ENCODE measurements at places on chromosomes 4 and X.
A peak's percentile ranks its signal among the peaks of the same experiment; 100 is the strongest.

GRCh38 chrX:44071847-44072551 lies 98.8 kb upstream of the NDP start:
- DNase-seq = peak; percentile 83

DNA sequence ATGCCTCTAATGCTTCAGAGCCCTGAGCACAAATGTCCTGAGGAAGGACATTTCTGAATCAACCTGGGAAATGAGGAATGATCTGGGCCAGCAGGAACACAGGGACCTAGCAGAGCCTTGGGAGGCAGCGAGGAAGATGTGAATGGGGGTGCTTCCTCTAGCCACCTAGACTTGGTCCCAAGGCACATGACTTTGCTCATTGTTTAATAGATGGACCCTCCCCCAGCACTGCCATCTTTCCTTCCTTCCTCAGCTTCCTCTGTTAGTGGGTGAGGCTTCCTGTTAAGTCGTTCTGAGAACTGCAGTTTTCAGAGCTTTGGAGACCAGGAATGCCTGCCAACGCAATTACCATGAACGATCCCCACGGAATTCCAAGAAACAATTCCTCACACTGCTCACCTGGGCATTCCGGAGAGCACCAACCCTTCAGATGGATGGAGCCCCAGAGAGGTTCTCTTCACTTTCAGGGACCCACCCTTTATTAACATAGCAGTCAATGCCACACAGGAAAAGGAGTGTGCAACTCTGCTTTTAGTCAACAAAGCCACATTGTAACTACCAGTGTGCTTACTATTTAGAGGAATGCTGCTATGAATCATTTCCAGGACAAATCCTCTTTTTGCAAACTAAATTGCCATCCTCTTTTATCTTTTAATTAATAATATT lies 48.5 kb upstream of the STIM2 start:
- no peak for DNase-seq

DNA sequence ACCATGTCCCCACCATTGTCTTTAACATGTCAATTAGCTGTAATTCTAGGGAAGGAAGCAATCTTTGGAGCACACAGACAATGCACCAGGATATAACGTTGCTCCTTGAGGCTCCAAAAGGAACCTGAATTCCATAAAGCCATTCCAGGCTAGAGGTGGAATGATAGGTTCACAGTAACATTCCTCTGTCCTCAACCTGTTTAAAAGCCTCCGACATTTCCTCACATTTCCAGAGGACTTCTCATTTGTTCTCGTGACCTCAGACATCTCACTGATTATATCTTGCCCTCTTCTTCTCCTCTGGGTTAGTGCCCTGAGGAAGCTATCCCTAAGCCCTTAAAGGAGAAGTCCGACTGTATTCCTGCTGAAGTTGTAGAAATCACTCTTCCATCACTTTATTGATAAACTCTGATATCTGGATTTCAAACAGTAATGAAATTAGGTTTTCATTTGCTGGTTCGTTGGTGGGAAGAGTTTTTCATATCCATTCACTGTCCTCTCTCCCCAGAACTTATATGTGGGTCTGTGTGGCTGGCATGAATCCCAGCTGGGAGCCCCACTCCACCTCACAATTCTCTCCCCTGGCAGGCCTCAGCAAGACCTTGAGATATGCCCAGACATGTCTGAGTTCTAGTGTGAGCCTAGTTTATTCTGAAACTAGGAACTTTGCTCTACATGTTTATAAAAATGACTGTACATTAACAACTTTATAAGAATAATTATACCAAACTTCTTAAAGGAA lies 44.2 kb upstream of the PRSS12 start:
- DNase-seq = peak; percentile 36

- DNase-seq = no peak
These were observed 24.5 kb upstream of the MSN start for GRCh38 chrX:65642914-65643491.

DNA sequence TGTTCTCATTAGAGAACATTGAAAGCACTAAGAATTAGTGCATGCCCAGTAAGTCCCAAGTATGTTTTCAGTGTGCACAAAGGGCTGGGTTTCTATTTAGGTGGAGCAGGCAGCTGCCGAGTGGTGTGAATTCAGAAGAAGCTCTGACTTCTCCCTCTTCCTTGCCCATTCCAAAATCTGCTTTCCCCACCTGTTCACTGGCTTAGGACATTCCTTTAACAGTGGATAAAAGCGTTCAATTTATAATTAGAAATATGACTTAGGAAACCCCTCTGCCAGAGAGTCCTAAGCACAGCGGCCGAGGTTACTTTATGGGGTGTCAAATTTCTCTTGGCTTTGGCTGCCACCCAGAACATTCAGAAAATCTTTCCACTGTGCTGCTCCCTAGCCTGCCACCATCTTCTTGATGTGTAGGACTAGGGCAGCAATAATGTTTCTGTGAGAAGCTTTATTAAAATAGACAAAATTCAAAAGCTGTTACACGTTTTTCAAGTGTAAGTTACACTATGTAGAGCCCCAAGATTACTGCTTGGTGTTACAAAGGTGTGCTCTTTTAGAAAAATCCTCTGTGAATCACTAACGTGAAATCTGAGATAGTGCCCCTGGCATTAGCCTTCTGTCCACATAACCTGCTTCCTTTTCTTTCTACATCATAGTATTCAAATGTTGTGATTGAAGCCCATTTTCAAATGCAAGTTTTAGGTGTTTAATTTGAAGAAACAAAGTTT lies 191.6 kb upstream of the ANKRD50 start:
- peak; percentile 85 for DNase-seq

GRCh38 chr4:125321709-125322365 lies 7.1 kb downstream of the FAT4 start:
- peak; percentile 70 for DNase-seq

DNA sequence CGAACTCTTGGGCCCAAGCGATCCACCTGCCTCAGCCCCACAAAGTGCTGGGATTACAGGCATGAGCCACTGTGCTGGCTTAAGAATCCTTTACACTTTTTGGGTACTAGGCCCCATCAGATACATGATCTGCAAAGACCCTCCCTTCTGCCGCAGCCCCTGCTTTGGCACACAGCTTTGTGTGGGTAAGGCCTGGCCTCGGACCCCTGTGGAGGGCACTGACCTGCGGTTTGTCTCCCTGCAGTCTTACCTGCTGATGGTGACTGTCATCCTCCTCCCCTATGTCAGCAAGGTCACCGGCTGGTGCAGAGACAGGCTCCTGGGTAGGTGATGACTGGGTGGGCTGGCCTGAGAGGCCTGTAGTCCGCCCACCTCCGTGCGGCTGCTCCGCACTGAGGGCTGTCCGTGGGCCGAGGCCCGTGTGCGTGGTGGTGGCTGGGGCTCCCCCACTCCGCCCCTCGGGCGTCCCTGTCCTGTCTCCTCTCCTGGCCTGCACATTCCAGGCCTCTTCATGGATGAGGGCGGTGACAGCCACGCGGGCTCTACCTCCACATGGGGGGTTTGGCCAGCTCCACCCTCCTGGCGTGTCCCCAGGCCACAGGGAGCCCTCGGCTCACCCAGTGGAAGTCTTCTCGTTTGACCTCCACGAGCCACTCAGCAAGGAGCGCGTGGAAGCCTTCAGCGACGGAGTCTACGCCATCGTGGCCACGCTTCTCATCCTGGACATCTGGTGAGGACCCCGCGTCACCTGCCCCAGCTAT lies 18.0 kb downstream of the DGKQ start:
- no peak for DNase-seq

- DNase-seq = peak; percentile 74
These were observed 149.8 kb downstream of the STIM2 start for GRCh38 chr4:27010334-27010940.

DNA sequence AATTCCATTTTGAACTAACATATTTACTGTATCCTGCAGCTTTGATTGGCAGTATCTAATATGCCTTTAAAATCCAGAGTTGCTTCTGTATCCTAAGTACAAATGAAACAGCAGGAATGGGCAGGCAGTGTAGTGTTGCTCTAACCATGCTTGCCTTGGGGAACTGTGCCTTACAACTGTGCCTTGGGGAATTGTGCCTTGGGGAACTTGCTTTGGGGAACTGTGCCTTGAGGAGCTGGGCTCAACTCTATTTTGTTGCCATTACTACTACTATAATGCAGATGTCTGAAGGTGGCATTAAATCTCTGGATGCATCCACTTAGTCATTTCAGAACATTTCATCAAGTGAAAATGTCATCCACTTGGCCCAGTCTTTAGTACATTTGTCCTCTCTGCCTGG lies 6.9 kb downstream of the CXCL3 start:
- DNase-seq = no peak

GRCh38 chrX:104370089-104370488 lies 115.4 kb upstream of the ESX1 start:
- DNase-seq = peak; percentile 18

DNA sequence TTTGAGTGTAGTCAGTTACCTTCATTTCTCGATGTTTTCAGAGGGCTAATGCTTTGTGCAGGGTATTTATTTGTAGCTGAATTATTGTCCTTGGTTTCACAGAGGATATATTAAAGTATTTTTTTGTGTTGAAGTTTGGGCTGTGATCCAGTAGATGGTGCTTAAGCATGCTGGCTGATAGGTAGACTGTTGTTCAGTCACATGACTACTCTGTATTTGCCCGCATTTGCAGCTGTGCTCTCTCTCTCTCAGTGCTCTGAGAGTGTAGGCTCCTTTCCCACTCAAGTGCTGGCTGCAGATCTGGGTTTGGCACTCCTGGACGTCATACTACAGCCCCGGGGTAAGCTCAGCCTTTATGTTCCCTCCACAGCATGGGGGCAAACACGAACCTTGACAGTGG lies 21.7 kb downstream of the RAB40AL start:
- no peak for DNase-seq

GRCh38 chr4:185144601-185145240 lies 1.7 kb downstream of the SLC25A4 start:
- DNase-seq = no peak

DNA sequence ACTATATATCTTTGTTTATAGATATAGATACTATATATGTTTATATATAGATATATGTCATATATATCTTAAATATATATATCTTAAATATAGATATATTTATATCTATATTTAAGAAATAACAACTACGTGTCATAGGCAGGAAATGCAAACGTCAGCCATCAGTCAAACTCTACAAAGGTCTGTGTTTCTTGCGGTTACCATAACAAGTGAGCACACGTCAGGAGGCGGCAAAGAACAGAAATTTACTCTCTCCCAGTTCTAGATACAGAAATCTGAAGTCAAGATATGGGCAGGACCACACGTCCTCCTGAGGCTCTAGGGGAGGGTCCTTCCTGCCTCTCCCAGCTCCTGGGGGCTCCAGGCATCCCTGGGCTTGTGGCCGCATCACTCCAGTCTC lies 6.5 kb downstream of the PLCXD1 start:
- no peak for DNase-seq

DNA sequence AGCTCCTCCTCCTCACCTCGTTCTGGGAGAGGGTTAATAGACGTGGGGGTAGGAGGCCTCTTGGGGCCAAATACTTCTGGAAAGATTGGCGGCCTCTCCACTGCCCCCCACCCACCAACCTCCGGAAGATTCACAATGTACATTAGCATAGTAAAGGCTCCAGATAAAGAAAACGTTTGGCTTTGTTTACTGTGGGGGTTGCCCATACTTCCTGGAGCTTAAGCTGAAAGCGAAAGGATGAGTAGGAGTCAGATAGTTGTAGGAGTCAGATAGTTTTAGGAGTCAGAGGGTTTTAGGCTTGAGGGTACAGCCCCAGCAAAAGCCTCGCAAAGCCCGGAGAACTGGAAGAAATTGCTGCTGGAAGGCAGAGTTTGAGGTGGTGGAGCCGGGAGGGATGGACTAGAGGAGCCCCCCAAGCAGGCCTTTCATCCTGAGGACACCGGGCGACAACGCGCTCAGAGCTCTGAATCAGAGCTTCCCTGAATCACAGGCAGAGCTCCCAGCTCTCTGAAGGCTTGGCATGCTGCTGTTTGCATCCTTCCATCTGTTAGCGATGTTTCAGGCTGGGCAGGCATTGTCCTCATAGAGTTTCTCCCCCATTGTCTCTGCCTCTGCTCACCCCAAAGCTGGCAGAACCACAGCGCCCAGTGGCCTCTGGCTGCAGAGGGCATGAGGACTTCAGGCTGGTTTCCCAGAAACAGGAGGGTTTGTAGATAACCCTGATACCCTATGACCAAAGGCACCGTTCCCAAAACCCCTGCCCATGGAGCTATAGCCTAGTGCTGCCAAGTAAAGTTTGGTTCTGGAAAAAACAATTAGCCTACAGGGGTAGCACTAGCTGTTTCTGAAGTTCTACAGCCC lies 280.7 kb downstream of the BCOR start:
- DNase-seq = peak; percentile 38

DNA sequence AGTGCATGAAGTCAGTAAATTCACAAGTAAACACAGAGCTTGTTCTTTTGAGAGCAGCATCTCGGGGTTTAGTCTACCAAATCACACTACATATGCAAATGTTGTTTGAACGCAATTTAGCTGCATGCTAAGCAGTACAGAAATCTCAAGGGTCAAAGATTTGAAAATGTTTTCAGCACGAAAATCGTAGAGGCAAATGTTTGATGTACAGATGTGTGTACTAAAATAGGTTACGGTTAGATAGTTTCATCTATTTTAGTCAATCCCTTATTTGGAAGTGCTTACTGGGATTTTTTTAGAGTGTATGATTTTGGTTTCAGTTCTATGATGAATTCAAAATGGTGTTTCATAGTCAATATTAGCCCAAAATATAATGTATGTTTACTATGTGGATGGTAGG lies 1928.2 kb upstream of the TENM3 start:
- DNase-seq = no peak

- peak; percentile 65 for DNase-seq
These were observed 930 bp downstream of the ZNF718 start for GRCh38 chr4:125091-125771.

DNA sequence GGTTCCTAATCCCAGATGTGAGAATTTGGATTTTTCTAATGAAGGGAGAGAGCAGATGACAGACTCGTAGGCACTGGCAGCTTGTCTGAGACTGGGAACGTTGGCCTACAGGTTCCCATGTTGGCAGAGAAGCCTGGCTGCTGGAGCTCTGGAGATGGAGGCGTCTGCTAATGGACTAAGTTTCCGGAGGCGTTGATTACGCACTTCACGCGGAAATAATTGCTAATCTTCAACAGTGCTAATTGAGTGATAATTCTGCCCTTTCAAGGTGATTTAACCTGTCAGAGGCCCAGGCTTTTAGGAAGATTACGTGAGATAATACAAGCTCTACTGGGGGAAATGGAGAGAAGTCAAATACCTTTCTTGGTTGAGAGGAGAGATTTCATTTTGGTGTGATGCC lies 77.4 kb downstream of the PSAPL1 start:
- DNase-seq = no peak

- DNase-seq = no peak
These were observed 530.5 kb downstream of the FAM133A start for GRCh38 chrX:94204524-94204923.

- DNase-seq = peak; percentile 3
These were observed 132.1 kb upstream of the RAPGEF2 start for GRCh38 chr4:158970812-158971211.

DNA sequence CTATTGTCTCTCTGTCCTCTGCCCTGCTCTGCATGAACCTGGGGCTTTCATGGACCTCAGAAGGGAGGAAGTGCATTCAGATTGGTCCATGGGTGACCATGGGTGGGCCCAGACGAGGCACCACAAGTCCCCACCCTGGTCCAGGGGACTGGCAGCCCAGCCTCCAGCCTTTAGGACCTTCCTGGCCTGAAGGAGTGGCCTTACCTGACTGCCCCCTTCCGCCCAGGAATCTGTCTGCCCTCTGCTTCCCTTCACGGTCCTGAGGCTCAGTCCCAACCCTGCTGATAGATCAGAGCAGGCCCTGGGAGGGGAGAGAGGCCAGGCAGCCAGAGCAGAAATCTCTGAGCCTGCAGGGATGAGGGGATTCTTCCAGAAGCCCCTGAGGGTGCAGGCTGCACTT lies 455.4 kb downstream of the PCDH18 start:
- no peak for DNase-seq
